ENCODE measurements at places on chromosomes 1 and 21. TPM values are rescaled to one million over a fixed set of nuclear protein-coding genes. Genes with fewer than 3 reads are reported as not detected.

DNA sequence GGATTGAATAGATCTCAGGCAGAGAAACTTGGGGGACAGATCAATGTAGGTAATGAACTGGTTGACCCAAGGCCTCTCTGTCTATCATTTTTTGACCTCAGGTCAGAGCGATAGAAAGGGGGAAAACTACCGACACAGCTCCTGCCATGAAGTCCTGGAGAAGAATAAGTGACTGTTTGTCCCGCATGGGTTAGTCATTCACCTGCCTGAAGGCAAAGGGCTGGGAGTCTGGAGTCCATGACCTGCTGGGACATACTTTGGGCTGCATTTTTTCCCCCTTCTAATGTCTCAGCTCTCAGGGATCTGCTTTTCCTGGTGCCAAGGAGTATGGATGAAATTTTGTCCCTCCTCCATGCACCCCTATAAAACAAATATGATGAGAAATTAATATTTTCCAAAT is 1.6 kb upstream of the ROR1 start:
- no peak for DNase-seq

GRCh38 chr1:214441119-214441518 is 110.3 kb downstream of the PTPN14 start:
- DNase-seq = no peak

RPS8 gene
- total RNA-seq = 5,019 TPM

SMIM1 gene
- total RNA-seq = not detected

TIE1 gene
- 0.04 TPM for total RNA-seq

DISP3 gene
- 0.27 TPM for total RNA-seq

DNA sequence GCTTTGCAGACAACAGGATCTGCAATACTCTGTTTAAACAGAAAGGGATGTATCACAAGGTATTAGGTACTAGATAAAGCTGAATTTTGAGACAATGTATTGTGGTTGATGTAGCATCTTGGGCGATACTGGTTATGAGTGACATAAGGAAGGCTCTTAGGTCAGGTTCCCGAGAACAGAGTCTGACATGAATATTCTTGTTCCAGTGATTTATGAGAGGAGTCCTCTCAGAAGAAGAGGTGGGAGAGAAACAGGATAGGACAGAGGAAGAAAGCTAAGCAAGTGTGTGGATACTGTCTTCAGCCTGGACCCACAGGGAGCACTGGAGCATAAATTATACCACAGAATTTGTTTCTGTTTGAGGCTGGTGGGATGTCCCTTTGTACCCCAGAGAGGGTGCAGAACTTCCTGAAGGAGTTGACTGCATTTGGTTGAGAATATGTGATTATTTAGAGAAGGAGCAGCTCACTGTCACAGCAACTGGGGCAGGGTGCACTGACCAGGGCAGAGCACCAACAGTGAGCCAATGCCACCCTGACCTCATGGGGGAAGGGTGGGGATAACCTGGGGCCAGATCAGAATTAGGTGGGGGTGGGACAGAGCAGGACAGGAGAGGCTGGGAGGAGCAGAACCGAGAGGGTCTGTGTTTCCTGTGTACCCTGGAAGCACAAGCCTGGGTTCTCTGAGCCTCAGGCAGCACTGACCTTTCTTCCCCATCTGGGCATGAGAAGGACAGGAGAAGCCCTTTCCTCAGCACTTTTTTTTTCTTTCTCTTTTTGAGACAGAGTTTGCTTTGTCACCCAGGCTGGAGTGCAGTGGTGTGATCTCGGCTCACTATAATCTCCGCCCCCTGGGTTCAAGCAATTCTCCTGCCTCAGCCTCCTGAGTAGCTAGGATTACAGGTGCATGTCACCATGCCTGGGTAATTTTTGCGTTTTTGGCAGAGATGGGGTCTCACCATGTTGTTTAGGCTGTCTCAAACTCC is 36.3 kb upstream of the SLC6A9 start:
- DNase-seq = no peak

DNA sequence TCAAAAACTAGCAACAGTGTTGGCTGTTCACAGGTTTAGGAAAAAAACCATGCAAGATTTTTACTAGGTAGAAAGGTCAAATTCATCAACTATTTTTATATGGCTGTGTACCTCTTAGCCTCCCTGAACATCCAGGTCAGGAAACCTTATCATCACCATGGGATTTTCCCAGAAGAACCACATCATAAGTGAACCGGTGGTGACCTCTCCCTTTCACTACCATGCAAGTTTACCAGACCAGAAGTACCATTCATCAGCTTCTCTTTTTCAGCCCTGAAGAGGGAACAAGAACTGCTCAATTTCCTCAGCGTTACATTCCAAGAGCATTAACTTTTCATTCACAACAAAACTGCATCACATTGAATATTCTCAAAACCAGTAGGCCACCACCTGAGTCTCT is 5.9 kb downstream of the SSBP3 start:
- DNase-seq = no peak

Data from H4 (cell line).